DMS 273 treated with DMSO at 0.1 percent for 48 hours (cell line): ENCODE measurements at places on chromosomes 1 and 21.
A peak's percentile ranks its signal among the peaks of the same experiment; 100 is the strongest.

- DNase-seq, result no peak
Observed at GRCh38 chr1:182641561-182641960, 37.4 kb upstream of the RGS16 start.

DNA sequence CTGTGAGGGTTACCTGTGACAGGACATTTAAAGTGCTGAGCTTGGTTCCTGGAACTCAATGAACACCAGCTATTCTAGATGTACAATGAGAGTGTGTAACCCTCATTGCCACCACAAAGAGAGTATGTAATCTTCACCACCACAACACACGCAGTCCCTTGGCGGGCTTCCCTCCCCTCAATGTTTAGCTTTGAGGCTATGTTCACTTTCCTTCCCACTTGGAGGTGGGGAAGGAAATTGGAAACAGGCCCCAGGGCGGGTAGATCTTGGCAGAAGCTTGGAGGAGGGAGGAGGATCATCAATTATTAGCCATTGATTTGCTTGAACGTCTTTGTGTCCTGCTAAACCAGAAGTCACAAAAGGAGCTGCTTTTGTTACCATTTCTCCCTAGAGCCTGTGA lies 8.3 kb upstream of the COL16A1 start:
- no peak for DNase-seq

DNA sequence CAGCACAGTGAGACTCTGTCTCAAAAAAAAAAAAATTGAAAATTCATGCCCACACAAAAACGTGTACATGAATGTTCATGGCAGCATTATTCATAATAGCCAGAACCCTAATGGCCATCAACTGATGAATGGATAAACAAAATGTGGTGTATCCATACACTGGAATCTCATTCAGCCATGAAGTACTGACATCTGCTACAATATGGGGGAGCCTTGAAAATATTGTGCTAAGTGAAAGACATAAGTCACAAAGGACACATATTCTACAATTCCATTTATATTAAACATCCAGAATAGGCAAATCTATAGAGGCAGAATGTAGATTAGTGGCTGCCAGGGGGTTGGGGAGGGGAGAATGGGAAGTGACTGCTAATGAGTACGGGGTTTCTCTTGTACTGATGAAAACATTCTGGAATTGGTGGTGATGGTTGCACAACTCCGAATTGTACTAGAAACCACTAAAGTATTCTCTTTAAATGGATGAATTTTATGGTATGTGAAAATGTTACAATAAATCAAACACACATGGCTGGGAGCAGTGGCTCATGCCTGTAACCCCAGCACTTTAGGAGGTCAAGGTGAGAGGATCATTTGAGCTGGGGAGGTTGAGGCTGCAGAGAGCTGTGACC lies 33.0 kb upstream of the KCNN3 start:
- DNase-seq, result no peak

- no peak for DNase-seq
Observed at GRCh38 chr1:174000371-174000770, 21.8 kb downstream of the RC3H1 start.

- no peak for DNase-seq
Observed at GRCh38 chr1:185244015-185244747, 72.9 kb downstream of the IVNS1ABP start.

DNA sequence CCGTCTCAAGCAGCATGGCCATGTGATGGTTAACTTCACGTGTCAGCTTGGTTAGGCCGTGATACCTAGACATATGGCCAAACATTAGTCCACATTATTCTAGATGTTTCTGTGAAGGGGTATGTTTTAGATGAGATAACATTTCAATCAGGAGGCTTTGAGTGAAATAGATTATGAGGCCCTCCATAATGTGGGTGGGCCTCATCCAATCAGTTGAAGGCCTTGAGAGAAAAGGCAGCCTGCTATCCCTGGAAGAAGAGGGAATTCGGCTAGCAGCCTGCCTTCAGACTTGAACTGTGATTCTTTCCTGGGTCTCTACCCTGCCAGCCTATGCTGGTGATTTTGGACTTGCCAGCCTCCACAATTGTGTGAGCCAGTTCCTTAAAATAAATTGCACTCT lies 90.1 kb downstream of the ZSCAN20 start:
- DNase-seq, result no peak

- DNase-seq, result no peak
Observed at GRCh38 chr1:183241471-183241870, 55.4 kb downstream of the LAMC2 start.

GRCh38 chr1:26789931-26790330 lies 2.2 kb downstream of the PIGV start:
- DNase-seq, result no peak

- no peak for DNase-seq
Observed at GRCh38 chr1:28416509-28417194, 47.1 kb downstream of the PHACTR4 start.

DNA sequence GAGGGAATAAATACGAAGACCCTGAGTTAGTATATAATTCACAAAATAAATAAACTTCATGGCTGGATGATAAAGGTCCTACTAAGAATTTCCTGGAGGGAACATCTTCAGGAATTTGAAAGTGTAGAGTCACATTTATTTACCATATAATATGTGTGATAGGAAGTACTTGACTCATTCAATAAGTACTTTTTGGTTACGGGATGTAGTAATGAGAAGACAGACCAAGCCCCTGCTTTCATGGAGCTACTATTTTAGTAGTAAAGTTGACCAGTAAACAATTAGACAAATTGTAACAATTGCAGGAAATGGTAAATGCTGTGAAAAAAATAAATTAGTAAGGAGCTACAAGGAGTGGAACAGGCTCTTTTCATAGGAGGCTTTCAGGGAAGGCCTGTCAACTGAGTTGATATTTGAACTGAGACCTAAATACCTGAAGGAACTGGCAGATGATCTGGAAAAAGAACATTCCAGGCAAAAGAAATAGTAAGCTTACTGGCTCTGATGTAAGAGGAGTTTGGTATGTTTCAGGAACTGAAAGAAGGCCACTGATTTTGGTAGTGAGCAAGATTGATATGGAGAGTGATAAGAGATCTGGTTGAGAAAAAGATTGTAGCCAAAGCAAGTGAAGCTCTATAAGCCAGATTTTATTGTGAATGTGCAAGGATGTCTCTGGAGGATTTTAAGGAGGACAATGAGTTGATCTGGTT lies 36.2 kb downstream of the CAMSAP2 start:
- DNase-seq, result no peak

- DNase-seq, result no peak
Observed at GRCh38 chr1:202016811-202017748, 6.7 kb downstream of the ELF3 start.

DNA sequence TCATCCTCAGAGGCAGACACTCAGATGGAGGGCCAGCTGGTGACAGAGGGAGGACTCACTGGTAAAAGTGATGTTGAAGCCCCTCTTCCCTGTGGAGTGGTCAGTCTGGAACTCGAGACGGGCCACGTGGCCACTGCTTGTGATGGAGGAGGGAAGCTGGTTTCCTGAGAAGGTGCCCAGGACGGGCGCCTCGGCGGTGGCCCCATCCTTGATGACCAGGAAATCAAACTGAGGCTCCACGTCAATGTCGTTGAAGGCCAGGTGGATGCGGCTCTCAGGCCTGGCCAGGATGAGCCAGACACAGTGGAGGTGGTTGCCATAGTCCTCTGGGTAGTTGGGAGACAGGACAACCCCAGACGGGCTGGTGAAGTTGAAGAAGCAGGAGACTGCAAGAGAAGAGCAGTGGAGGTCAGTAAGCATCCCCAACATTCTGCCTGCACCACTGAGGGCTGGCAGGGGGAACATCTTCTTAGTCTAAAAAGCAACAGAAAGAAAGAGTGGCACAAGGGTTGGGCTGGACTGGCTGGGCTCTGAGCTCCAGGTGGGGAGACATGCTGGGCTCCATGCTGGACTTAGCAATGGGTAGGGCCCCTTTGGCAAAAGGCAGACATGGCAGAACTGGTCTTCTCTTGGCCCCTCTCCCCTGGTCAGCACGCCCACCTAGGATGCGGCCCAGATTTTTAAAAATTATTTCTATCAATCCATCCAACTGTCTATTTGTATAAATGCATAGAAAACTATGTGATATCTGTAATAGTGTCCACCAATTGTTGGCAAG lies 120.5 kb upstream of the HMGB4 start:
- DNase-seq, result no peak

DNA sequence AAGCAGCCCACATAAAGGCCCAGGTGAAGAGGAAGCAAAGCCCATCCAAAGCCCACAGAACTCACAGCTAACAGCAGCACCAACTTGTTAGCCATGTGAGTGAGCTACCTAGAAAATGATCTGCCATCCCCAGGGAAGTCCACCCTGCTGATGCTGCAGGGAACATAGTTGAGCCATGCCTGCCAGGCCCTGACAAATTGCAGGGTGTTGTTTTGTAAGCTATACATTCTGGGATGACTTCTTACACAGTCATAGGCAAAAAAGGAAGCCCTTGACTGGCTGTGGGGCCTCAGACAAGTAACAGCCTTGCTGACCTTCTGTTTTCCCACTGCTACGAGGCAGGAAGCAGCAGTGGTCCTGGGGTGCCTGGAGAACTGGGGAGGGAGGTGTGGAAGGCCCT lies 262.7 kb downstream of the MATN1 start:
- DNase-seq, result no peak

DNA sequence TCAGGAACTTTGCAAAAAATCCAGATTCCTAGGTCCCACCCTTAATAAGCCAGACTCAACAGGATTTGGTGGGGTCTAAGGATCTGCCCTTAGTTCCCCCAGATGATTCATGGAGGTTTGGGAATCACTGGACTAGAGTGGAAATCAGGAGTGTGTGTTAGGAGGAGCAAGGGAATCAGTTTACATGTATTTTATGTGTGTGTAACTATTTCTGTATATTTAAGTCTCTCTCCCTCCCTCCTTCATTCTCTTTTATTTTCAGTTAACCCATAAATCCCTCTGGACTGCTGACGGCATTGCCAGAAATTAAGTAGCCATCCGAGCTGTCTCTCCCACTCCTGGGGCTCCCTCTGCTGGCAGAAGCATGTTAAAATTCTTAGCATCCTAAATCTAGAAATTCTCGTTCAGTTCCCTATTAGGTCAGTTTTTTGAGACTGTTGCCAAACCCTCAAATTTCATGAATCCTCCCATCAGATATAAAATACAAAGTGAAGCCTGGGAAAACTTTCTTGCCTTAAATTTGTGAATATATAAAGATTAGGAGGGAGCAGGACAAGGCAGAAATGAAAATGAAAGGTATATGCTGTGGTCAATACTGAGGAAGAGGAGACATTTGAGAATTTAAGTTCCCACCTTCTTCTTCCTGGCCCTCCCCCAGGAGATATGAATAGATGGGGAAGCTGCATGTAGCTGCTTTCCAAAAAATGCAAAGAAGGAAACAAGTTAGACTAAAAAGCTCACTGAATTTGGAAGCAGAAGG lies 11.7 kb upstream of the HSD11B1 start:
- peak; percentile 35 for DNase-seq

DNA sequence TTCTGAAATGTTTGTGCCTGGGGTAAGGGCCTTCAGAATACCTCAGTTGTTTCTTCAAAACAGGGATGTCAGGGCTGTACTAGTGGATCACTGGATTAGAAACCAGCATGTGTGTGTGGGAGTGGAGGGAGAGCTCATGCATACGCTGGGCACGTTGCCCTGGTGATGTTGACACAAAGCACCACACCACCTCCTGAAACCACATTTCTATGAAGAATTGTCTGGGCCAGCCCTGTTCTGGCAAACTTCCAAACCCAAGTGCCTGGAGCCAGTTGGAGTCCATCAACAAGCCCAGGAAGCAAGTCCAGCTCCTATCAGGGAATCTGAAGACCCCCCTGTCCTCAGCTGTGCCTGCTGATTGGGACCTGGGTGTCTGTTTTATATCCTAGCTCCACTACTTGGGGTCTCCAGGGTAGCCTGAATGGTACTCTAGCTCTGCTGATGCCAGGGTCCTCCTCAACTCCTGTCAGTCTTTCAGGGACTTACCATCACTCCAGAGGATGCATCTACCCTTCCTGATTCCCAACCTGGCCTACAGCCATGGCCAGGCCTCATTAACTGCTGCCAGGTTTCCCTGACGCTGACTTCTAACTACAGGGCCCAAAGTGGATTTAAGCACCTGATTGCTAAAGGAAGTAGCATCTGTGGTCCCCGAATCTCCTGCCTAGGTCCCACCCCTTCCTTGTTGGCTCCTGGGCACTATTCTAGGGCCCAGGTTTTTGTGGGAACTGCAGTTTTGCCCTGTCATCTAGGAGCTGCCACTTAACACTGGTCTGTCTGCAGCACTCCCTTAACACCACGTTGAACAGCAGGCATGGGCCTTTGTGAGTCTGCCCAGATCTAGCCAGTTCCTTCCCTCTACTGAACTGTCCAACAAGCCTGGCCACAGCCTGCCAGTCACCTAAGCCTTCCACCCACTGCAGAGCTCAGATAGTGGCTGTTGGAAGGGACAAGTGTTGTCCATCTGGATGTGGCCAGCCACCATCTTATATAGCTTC lies 45.5 kb downstream of the LPAR3 start:
- DNase-seq, result peak; percentile 71

GRCh38 chr1:56330391-56331026 lies 248.9 kb downstream of the PLPP3 start:
- DNase-seq, result no peak

DNA sequence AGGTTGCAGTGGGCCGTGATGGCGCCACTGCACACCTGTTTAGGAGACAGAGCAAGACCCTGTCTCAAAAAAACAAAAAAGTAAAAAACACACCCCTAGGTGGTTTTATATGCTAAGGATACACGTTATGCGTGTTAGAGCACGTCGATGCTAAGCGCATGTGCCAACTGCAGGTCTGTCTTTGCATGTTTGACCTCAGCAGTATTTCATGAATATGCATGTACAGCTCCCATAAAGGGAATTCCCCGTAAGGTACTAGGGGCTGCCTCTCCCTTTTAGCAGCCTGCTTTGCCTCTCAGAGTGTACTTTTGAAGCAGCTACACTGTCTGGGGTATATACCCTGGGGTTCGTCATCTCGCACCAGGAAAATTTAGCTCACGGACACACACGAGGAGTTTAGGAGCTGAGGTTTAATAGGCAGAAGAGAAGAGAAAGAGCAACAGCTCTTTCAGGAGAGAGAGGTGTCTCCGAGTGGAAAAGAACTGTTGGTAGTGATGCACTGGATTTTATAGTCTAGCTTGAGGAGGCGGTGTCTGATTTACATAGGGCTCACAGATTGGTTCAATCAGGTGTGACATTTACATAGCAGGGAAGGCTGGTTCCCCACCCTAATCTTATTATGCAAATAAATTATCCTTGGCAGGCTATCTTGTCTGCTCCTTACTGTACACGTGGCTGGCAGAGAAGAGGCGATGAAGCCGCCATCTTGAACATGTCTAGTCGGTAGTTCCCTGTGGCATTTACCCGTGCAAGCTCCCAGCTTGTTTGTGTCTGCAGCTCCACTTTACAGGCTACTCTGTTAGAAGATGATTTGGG lies 4.2 kb upstream of the OTUD3 start:
- DNase-seq, result no peak

DNA sequence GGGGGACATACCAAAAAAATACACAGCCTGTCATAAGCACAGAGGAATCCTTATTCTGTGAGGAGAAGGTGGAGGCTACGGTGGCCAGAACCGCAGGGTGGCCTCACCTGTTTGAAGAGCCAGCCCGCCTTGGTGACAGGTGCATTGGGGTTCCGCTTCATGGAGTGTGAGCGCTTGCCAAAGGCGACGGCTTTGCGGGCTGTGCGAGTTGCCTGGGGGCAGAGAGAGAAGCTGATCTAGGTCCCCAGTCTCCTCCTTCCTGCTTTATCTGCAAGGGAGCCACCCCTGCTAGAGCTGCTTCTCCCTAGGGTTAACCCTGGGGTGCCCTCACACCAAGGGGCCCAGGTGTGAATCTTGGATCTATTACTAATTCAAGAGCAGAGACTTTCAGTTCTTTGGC lies 54.3 kb upstream of the GOLT1A start:
- DNase-seq, result no peak
